Chondrocyte (in vitro differentiated cells): ENCODE measurements at places on chromosomes 4 and X. TPM values are rescaled to one million over a fixed set of nuclear protein-coding genes. Genes with fewer than 3 reads are reported as not detected.

Gene ZNF185
- total RNA-seq: 6.0 to 14.0 TPM (median 13.7 TPM) in 3 replicates

Gene PCDH18
- total RNA-seq: 33.3 to 69.9 TPM (median 35.8 TPM) in 3 replicates

Gene TMEM156
- 0.32 to 0.36 TPM in 2 of 3 replicates, not detected in the other for total RNA-seq

Gene ZFP92
- 0.10 to 1.6 TPM (median 1.5 TPM) in 3 replicates for total RNA-seq

Gene FGFBP1
- not detected in 3 replicates for total RNA-seq

Gene GDI1
- total RNA-seq: 147 to 159 TPM (median 152 TPM) in 3 replicates

Gene CC2D2A
- total RNA-seq: 18.6 to 31.5 TPM (median 19.2 TPM) in 3 replicates

Gene SLC6A14
- not detected in 3 replicates for total RNA-seq

Gene HHIP
- total RNA-seq: 28.5 to 38.3 TPM (median 32.4 TPM) in 3 replicates

Gene SSX2
- not detected in 3 replicates for total RNA-seq

Gene MEPE
- total RNA-seq: not detected in 3 replicates

Gene PLAC8
- 0.51 TPM in 1 of 3 replicates, not detected in the others for total RNA-seq

Gene MAGEA11
- total RNA-seq: not detected in 3 replicates

Gene CCDC158
- total RNA-seq: not detected in 3 replicates
